ENCODE measurements at places on chromosomes 4 and X. TPM values are rescaled to one million over a fixed set of nuclear protein-coding genes. Genes with fewer than 3 reads are reported as not detected.

Gene TMSB4X
- total RNA-seq = 1,007 TPM

Gene NUP62CL
- total RNA-seq = 1.5 TPM

Gene MAGEA9B
- total RNA-seq = not detected

DNA sequence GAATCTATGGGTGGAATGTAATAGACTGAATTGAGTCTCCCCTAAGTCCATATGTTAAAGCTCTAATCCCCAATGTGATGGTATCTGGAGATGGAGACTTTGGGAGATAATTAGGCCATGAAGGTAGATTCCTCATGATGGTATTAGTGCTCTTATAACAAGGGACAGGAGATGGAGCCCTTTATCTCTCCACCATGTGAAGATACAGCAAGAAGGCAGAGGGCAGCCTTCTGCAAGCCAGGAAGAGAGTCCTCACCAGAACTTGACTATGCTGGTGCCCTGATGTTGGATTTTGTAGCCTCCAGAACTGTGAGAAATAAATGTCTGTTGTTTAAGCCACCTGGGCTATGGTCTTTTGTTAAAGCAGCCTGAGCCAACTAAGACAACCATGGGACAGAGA, 76.4 kb upstream of the F8A3 start:
- no peak for DNase-seq

DNA sequence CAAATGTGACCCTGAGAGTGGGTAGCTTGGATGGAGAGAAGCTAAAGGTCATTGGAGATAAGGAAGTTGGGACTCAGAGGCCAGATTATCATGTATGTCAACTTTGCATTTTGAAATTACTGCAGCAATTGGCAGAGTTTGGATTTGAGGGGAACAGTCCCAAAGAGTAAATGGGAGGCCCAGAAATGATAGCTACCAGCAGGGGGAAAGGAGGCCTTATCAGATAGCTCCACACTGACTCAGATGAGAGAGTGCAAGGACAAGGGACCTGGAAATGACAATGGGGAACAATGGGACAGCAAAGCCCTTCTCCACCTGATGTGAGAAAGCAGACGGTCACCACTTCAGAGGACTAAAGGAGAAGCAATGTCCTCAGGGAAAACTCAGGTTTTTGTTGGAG, 201.5 kb upstream of the JADE1 start:
- no peak for DNase-seq

DNA sequence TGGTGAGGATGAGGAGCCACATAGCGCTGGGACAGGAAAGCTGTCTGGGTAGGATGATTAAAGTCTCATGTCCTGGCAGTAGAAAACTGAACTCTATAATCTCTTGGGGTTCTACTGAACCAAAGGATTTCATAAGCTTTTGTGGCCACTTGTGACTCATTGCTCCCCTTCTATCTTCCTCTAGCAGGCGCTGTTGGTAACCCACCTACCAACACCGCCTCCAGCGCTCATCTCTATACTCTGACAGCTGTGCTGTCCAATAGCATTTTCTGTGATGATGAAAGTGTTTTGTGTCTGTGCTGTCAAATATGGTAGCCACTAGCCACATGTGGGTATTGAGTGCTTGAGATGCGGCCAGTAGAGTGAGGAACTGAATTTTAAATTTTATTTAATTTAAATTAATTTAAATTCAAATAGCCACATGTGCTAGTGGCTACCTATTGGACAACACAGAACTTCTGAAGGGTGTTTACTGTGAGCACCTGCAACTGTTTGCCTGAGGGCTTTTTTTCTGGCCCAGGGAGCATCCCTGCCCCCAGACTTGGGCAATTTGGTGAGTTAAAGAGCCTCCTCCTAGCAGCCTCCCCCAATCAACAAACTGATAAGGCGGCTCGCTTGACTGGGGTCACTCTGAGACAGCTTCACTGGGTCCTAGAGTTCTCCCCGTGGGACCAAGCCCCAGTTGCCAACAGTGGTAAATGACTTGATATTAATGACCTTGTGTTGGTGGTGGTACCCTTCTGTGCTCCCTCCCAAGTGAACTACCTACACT, 169.2 kb upstream of the ATP6AP2 start:
- no peak for DNase-seq

DNA sequence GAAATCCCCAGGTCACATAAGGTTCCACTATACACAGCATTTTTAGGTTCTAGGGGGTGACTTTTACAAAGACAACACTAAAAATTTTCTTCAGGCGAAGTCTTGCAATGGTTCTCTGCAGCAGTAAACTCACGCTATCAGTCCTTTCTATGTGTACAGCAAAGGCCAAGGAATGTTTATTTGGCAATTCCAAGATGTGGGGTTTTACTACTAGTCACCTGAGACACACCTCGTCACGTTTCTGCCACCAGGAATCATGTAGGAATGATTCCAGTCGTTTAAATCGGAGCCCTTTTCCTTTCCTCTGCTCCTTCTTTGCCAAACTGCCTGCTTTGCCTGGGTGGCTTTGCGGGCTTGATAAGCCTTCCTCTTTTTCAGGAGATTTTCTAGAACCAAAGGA, 75.9 kb upstream of the ENPEP start:
- DNase-seq = no peak

DNA sequence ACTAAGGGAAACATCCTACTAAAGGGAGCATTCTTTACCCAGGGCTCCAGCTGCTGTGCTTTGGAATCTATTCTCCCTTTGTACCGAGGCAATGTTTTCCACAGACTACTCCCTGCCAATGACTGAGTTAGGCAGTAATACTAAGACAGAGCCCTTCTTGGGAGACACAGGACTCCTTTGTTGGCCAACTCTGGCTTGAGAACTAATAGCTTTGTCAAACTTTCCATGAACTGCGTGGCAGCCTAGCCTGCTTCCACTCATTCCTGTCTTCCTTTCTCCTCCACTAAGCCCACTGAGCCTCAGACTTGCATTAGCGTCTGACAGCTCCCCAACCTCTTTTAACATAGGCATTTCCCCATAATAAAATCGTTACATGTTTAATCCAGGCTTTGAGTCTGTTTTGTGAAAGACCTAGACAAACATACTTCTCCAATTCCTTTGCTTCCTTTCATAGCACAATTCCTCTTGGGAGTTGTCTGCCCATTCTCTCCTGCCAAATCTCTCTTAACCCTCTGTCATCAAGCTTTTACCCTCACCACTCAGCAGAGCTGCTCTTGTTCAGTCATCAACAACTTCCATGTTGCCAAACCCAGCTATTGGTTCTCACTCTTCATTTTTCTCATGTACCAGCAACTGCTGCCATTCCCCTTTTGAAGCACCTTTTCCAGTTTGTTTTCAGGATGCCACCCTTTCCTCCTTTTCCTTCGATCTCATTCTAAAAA, 300.3 kb upstream of the IGFBP7 start:
- no peak for DNase-seq

DNA sequence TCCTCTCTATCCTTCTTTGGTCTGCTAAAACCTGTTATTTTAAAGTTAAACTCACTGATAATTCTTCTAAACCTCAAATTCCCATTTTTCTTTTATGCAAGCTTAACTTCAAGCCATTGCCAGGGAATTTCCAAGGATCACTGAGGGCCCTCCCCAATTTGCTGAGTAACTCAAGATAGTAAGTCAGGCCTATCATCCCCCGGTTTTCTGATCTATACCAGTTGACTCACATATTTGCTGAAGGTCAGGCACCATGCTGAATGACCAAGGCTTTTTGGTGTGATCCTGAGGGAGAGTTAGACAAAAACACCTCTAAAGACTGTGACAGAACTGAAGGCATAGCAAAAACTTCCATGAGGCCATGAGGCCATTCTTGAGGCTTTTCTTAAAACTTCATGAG, 1301.9 kb downstream of the PCDH7 start:
- no peak for DNase-seq

DNA sequence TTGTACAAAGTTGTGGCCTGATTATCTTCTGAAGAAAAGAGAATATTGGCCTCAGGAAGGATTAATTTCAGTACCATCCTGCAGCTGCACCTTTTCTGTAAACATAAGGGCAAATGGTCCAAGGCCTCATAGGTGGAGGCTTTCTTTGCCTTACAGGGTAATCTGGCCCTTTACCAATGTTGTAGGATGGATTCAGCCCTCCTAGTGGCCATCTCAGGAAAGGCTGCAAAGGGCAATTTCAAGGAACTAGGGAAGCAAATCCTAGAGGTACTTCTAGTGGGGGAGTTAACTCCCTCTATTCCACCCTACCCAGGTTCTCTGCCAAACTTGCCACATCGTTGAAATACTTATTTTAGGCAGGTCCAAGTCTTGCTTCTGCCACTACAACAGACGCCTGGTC, 57.6 kb downstream of the UGT2B11 start:
- DNase-seq = no peak

DNA sequence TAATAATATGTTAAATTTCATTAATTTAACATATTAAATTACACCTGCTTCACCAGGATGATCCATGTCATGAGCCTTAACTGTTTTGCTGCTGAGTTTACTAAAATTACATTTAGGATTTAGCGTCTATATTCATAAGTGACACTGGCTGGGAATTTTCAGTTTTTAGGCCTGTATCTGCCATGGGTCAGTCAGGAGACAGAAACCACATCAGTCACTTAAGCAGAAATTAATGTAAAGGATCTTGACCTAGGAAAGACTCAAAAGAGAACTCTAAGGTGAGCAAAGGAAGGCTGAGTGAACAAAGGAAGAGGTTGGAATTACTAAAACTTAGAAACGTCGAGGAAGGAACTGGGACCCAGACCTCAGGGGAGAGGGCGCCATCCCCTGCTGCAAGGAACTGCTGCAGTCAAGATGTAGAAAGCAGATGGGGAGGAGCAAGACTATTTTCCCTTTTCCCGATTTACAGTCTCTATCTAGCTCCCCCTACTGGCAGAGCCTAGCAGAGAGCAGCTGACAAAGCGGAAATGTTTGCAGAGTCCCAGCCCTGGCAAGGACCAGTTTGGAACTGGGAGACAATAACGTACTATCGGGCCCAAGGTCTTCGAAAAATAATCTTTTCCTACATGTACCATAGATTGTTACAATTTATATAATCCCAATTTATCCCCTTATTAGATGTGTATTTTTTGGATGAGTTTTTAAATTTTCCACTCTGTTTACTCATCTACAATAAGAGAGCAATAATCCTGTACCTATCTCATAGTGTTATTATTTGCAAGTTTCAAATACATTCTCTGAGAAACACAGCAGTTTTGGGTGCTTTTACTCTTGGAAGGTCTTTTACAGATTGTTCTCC, 22.6 kb upstream of the RBBP7 start:
- DNase-seq = peak; percentile 76

DNA sequence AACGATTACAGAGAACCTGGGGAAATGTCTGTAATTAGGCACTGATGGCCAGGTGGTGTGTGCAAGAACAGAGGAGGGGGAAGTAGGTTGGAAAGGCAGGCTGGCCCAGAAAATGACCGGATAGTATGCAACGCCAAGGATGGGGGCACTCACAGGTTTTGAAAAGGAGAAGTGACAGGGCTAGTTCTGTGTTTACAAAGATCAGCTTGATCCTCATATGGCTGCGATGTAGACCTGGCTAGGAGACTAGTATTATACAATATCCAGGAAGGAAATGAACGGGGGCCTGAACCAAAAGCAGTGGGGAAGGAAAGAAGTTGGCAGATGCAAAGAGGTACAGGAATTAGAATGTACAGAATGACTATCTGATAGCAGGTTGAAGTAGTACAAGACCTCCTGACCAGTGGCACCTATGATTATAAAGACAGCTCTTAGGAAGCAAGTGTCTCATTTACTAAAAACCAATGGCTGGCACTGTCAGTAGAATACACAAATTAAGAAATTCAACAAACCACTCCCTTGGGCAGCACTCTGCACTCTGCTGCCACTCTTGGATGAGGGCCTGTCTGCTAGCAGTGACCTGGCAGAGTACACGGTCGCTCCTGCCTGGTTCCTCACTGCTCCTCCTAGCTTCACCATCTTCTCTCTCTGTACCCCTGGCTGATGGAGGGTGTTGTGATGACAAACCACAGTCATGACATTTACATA, 14.1 kb downstream of the MFAP3L start:
- no peak for DNase-seq

DNA sequence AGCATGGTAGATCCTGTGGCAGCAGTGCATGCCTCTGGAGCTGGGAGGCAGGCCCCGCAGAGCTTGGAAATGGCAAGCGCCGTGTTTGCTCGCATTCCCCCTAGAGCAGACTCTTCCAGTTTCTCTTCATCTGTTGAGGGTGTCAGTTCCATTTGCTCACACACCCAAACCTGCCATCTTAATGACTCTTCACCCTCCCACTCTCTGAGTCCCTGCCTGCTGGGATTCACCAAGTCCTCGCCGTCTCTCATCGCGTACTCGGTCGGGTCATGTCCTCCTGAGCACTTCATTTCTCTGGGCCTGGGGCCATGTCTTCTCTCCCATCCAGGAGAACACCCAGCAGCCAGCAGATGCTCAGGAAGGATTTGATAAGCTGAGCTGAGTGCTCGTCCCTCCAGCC, 16.9 kb downstream of the ZBTB49 start:
- no peak for DNase-seq

GRCh38 chr4:156477636-156478035, 494.0 kb downstream of the PDGFC start:
- no peak for DNase-seq

GRCh38 chrX:47187106-47187677, 6.4 kb upstream of the UBA1 start:
- no peak for DNase-seq

DNA sequence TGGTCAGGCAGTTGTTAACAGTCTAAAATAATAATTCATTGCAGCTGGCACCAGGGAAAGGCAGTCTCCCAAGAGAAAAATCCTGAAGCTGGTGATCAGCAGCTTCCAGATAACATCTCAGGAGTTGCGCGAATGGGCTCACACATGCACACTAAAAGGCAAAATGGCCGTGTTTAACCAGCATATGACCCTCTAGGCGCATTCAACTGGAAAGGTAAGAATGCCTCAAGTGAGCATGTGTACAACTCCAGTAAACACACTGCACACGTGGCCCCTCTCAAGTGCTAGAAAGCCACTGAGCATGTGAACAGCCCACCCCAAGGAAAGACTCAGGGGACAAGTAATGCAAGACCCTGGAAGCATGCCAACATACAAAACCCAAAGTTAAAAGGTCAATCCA, 33.1 kb downstream of the STPG2 start:
- no peak for DNase-seq
